GM12891 (cell line): ENCODE measurements at places on chromosomes 1 and 21.
A peak's percentile ranks its signal among the peaks of the same experiment; 100 is the strongest.

DNA sequence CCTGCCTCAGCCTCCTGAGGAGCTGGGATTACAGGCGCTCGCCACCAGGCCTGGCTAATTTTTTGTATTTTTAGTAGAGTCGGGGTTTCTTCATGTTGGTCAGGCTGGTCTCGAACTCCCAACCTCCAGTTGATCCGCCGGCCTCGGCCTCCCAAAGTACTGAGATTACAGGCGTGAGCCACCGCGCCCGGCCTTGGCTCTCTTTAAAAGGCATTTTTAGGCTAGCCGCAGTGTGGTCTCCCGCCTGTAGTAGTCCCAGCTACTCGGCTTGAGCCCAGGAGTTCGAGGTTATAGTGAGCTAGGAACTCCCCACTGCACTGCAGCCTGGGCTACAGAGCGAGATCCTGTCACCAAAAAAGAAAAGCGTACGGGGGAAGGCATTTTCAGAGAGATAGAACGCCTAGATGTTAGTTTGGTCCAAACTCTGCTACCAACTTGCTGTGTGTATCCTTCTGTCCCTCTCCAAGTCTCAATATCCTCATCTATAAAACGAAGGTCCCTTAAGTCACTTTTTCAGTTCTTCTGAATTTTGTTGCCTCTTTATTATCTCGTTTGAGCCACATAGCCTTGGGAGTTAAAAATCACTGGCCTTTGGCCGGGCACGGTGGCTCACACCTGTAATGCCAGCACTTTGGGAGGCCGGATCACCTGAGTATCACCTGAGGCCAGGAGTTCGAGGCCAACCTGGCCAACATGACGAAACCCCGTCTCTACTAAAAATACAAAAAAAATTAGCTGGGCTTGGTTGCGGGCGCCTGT lies 734 bp downstream of the MED18 start:
- no peak for DNase-seq

- peak; percentile 71 for DNase-seq
Observed at GRCh38 chr1:32886004-32886827, at the start of gene HPCA. Gene HPCA (plus strand): TSS chr1:32886491. CDS start chr1:32888899, 2,408 bp downstream.

DNA sequence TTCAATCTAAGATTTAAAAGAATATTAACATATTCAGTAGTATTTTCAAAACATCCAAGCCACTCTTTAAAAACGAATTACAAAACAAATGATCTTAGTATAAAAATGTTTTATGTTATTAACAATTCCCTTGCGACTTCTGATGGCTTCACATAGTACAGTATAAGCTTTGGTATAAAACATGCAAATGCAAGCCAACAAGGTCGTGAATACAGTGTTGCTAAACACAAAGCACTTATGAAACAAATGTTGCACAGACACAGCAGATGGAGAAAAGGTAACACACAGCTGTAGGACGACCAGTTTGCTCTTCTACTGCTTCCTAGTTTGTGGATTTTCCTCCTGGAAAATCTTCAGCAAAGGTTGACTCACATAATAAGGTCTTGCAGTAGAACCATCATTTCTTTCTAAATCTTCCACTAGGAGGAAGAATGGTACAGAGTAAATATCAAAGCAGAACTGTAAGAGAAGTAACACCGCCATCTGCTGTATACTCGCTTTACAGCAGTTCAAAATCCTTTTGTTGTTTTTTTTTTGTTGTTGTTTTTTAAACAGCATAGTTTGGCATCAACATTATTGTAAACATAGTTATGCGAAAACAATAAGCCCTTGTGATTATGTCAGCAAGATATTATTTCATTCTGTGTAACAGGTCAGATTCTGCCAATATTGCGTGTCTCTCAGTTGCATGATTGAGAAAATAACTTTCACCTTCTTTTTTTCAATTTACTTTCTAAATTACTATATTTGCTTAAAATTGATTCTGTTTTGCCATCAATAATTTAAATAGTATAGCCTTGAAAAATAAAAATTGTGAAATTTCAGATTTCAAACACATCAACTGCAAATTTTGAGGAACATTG lies 69.5 kb downstream of the LHX8 start:
- DNase-seq = peak; percentile 2

- no peak for DNase-seq
Observed at GRCh38 chr1:71080230-71080738, 551 bp downstream of the ZRANB2 start.

- DNase-seq = no peak
Observed at GRCh38 chr1:52558941-52559340, 6.0 kb upstream of the TUT4 start.

GRCh38 chr21:27475363-27475955 lies 508.6 kb upstream of the ADAMTS5 start:
- DNase-seq = no peak

DNA sequence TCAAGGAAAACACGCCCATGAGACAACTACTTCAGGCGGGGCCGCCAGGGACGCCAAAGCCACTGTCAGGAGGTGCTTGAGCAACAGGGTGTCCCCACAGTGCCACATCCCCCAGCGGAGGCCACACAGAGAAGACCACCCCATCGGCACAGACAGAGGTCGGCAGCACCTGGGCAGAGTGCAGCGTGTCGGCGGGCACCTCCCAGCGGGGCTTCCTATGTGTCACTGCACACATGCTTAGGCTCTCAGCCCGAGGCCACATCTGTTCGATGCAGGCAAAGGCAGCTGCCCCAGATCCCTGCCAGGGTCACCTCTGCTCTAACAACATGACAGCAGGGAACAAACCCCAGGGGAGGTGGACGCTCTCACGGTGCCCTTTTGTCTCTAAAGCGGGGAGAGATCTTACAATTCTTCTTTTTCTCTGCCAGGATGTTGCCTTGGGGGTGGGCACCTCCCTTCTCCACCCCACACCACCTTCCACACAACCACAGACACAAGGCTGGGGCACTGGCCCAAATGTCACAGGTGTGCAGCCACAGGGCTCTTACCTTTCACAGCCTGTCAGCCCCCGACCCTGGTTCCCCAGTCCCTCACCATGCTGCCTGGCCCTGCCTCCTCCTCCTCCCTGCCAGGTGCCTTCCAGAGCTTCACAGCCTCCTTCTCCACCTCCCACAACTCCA lies 4.2 kb downstream of the KRTAP10-8 start:
- no peak for DNase-seq

DNA sequence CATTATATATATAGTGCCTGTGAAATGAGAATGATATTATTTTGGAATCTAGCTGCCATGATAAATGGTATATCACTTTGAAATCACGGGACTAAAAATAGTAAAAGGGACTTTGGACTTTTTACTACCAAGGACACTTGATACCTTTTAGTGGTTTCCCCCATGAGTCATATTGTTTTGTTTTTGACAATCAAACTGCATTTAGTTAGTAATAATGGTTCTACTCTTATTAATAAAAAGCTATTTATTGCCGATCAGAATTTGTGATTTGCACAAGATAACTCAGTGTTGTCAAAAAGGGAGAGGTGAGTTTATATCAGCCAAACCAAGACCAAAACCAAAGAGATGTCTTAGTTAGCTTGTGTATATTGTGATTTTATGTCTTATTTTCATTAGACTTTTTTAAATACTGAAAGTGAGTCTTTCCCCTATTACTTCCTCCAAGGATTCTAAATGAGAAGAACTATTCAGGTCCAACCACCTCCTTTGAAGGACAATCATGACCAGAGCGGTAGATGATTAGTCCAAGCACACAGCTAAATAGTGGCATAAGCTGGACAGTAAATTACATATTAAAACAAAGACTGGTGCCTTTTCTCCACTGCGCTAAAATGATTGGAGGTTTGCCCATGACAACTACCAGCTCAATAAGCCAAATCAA lies 281.7 kb upstream of the ESRRG start:
- DNase-seq = no peak

- DNase-seq = no peak
Observed at GRCh38 chr1:80506216-80506615, 1294.5 kb upstream of the ADGRL2 start.

DNA sequence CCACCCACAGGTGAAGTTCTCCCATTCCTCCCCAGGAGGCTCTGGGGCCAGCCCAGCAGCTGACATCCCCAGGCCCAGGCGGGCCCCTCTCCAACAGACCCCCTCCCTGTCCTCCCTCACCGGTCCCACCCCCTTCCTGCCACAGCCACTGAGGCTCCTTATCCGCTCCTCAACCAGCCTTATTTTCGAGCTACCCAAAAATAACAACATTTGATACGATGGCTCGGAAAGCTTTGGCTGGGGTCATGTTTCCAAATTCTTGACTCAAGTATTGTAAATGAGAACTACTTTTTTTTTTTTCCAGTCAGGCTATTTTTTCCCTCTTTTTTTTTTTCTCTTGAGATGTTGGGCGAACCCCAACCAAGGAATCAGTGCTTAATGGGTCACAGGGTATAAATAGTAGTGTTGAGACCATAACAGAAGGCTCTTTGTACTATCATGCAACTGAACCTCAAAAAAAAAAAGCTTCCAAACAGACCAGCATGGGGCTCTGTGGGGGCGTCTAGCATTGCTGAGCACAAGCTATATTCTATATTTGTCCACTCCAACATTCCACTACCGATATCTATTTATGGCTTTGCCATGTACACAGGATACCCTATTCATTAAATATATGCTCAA lies 27.2 kb downstream of the IRF2BP2 start:
- no peak for DNase-seq

DNA sequence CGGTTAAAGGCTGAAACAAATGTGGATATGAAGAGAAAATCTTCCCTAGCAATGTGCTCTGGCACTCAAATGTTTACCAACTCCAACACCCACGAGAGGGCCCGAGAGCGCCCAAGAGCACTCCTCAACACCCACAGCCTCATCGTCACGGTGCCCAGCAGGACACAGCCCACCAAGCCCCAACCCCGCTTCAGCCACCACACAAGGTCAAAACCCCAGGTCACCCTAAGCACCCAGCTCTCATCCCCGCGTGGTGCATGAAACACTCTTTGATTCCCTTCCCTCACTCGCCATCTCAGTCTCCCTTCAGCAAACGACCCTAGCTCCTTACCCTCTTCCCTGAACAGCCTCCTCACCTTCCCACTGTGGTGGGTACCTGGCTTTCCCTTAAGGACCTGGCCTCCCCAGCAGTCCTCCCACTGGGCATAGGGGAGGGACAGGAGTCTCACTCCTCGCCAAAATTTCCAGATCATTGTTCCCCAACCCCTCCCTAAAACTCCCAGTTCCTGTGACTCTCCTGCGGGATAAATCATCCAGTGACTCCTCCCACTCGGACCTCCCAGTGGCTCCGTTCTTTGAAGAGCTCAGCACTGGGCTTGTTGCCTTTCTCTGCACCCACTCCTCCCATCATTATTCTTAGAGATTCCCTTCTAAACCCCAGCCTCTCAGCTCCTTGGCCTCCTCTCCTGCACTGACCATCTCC lies 170.4 kb upstream of the SYT6 start:
- DNase-seq = no peak

DNA sequence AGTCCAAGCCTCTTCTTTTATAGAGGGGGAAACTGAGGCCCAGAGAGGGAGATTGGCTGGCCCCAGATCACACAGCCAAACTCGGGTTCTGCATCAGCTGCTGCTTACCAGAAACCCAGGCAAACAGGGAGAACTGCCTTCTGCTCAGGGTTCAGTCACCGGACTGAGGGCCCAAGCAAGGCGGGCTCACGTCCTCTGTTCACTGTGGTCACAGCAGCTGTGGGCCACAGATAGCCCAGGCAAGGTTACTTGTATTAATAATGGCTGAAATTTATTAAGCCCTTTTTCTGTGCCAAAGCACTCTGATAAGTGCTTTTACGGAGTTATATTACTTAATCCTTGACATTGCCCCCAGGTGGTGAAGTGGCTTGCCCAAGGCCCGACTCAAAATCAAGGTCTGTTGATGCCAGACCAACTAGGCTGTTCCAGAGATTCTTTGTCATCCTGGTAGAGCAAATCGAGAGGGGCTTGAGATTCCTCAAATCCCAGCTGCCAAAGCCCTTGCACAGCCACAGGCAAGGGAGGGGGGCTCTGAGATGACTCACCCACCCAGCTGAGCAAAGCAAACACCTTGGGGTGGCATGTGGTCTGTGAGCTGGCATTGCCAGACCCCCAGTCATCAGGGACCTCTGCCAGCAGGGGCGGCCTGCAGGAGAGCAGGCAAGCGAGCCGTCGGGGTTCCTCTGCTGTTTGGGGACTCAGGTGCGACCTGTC lies 36.5 kb downstream of the EPHB2 start:
- no peak for DNase-seq

GRCh38 chr1:162144853-162145252 lies 75.4 kb downstream of the NOS1AP start:
- DNase-seq = no peak

DNA sequence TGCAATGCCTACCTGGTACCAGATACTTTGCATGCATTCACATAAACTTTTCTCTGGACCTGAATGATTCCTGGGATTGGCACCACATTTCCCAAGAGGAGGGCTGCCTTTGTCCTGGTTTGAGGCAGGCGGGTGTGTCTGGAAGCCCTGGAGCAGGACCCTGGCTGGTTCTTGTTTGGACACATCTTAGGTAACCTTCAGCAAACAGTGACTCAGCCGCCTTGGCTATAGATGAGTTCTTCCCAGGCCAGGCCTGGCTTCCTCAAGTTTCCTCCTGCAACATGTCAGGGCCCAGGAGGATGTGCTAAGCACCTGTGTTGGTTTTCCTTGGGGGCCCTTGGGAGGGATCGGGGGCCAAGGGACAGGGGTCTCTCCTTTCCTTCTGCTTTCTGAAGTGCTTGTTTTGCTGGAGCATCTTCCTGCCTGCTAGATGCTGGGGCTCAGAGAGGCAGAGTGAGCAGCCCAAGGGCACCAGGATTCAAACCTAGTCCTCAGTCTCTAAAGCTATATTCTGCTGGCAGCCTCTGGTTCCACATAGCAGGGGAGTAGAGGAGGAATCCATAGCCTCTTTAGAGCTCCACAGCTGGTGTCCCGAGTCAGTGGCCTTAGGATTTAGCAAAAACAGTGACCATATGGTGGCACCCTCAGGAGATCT lies 38.2 kb downstream of the PAX7 start:
- DNase-seq = no peak

DNA sequence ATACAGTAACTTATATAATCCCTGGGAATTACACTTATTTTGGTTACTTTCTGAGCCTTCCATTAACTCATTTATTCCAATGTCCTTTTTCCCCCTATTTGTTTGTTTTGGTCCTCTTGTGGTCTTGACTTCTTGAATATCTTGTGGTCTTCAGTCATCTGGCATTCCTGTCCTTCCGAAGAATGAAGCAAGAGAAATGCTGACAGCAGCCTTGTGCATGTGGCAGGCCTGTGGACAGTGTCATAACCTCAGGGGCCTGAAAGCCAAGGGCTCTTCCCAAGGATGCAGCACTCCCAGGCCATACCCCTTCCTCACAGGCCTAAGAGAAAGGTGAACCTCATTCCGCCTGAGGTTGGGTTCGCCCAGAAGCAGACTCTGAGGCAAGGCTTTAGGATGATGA lies 470.2 kb downstream of the DISC1 start:
- no peak for DNase-seq

GRCh38 chr1:71019233-71019969 lies 28.2 kb downstream of the PTGER3 start:
- DNase-seq = no peak

DNA sequence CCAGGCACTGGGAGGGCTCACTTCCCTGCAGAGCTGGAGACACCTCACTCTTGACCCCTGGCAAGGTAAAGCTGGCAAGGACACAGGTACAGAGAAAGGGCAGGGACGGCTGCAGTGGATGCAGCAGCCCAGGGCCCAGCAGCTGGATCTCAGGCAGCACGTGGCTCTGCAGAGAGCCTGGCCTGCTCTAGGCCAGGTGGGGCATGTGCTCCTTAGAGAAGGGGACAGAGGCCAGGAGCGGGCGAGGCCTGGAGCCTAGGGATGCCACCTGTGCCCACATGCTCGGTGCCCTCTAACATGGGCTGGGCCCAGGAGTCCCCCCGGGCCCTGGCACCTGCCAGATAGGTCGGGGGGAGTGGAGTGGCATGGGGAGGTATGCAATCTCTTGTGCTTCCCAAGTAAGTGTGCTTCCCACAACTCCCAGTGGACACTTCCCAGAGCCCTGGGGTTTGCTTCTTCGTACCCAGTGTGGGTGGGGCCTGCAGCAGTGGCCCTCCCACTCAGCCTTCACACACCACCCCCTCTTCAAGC lies 30.0 kb downstream of the WNT3A start:
- DNase-seq = no peak
